PC-9 (cell line): ENCODE measurements at places on chromosomes 6 and 20. TPM values are rescaled to one million over a fixed set of nuclear protein-coding genes. Genes with fewer than 3 reads are reported as not detected.

DNA sequence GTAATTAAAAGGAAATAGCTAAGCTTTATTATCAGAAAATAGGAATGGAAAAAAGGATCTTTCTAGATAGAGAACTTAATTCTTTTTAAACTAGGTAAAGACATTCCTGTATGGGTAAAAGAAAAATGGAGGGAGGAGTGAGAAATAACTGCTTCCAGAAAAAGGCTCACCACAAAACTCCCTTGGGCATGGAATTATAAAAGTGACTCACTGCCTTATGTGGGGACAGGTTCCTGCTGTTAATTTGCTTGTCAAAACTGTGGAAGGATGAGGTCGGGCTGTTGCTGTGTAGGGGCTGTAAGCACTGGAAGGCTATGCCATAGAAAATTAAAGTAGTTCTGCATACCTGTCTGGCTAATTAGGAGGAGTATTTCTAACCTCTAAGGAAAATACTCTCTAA is 158.7 kb downstream of the UBE3D start:
- peak; percentile 35 for DNase-seq
- no peak overlapping the region for H3K27ac ChIP-seq

GRCh38 chr6:144149558-144149893 is 791 bp upstream of the STX11 start:
- no peak for DNase-seq
- peak overlapping the region; percentile 76 for H3K4me3 ChIP-seq
- H3K36me3 ChIP-seq: no peaks in the 10 kb centered on the region
- H3K27ac ChIP-seq: no peak overlapping the region
- no peaks in the 10 kb centered on the region for H3K27me3 ChIP-seq
- H3K4me1 ChIP-seq: peaks cover 11% of the 10 kb centered on the region; the same call in 1 of the 2 replicates

- no peaks in the 10 kb centered on the region for H3K27me3 ChIP-seq
- no peak overlapping the region for H3K27ac ChIP-seq
- no peak for DNase-seq
- H3K36me3 ChIP-seq: peaks cover 37% of the 10 kb centered on the region
- H3K4me3 ChIP-seq: no peak overlapping the region
These were observed 23.2 kb downstream of the DIDO1 start for GRCh38 chr20:62902926-62903615.

- DNase-seq: no peak
- H3K4me1 ChIP-seq: 0 out of 2 replicates have a peak, but pooled peaks cover 19% of the 10 kb centered on the region
- no peaks in the 10 kb centered on the region for H3K27me3 ChIP-seq
- H3K36me3 ChIP-seq: no peaks in the 10 kb centered on the region
These were observed 26.2 kb upstream of the HDAC2 start for GRCh38 chr6:113997116-113997515.

DNA sequence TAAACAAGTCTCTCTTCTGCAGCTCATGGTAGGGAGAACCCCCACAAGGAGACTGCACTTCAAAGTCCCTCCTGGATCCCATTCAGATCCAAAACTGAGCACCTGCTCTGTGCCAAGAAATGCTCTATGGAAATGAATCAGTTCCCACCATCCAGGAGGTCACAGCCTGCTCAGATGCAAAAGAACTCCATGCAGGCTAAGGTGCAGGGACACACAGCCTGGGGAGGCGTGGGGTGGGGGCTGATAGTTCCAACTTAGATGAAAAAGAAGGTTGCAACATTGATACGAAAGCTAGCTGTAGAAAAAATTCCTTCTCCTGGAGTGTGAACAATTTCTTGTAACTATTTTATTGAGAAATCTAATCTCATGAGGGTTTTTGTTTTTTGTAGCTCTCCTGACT is 111.0 kb upstream of the TMEM170B start:
- H3K36me3 ChIP-seq: no peaks in the 10 kb centered on the region
- H3K4me1 ChIP-seq: peaks cover 69% of the 10 kb centered on the region
- no peak for DNase-seq
- no peaks in the 10 kb centered on the region for H3K27me3 ChIP-seq
- H3K4me3 ChIP-seq: no peak overlapping the region; the same call in 1 of the 2 replicates
- peak overlapping the region; percentile 80; the same call in 1 of the 2 replicates for H3K27ac ChIP-seq

- peak overlapping the region; percentile 74; the same call in 1 of the 2 replicates for H3K27ac ChIP-seq
- no peak for DNase-seq
- peaks cover 23% of the 10 kb centered on the region for H3K4me1 ChIP-seq
- H3K4me3 ChIP-seq: no peak overlapping the region
These were observed 30.6 kb downstream of the MTHFD1L start for GRCh38 chr6:150895928-150896632.

DNA sequence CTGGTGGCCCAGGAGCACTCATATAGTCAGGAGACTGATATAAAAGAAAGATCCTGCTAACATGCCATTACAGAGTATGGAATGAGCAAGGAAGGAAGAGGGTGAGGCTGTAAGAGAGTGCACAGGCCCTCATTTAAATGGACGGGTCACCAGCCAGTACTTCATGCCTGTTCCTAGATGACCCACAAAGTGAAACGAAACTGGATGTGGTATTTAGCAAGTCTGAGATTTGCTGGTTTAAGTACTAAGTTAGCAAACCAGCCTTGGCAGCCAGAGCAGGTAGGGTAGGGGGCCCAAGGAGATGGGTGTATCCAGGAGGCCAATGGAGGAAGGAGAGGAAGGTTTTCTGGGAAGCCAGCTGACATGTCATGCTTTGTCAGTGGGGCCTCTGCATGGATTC is 15.9 kb downstream of the NT5E start:
- no peaks in the 10 kb centered on the region for H3K27me3 ChIP-seq
- peak overlapping the region; percentile 98 for H3K27ac ChIP-seq
- peaks cover 99% of the 10 kb centered on the region for H3K4me1 ChIP-seq
- peaks cover 26% of the 10 kb centered on the region for H3K36me3 ChIP-seq

DNA sequence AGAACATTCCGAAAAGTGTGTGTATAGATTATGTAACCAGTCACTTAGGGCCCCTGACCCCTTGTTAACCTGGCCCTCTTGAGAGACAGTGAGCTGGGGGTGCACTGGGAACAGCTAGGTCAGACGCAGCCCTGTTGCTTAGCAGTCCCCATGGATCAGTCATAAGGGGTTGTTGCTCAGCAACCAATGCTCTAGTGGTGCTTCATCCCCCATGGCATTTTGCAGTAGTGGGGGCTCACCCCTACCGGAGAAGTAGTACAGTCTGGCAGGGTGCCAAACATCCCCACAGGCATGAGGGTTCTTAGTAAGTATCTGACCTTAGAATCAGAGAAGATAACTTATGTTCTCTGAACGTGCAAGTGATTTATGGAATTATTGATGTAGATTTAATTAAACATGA is 12.3 kb downstream of the PKIB start:
- peaks cover 33% of the 10 kb centered on the region for H3K4me1 ChIP-seq
- H3K27ac ChIP-seq: no peak overlapping the region
- no peak for DNase-seq
- no peaks in the 10 kb centered on the region for H3K36me3 ChIP-seq
- no peaks in the 10 kb centered on the region for H3K27me3 ChIP-seq
- H3K4me3 ChIP-seq: no peak overlapping the region

Gene ZNF451
- 31.7 and 50.6 TPM in 2 replicates for total RNA-seq

Gene TMEM244
- total RNA-seq: not detected in 2 replicates

Gene PKIB
- total RNA-seq: 4.8 and 7.0 TPM in 2 replicates

Gene SLC24A3
- total RNA-seq: not detected in 2 replicates

Gene TMEM200A
- total RNA-seq: not detected in 2 replicates

Gene DEFB124
- total RNA-seq: not detected in 2 replicates

Gene CST2
- not detected in 2 replicates for total RNA-seq

Gene LSM2
- total RNA-seq: 67.5 and 74.3 TPM in 2 replicates
